Fibroblast of skin of back (primary cell): ENCODE measurements at places on chromosomes 12 and 14.

DNA sequence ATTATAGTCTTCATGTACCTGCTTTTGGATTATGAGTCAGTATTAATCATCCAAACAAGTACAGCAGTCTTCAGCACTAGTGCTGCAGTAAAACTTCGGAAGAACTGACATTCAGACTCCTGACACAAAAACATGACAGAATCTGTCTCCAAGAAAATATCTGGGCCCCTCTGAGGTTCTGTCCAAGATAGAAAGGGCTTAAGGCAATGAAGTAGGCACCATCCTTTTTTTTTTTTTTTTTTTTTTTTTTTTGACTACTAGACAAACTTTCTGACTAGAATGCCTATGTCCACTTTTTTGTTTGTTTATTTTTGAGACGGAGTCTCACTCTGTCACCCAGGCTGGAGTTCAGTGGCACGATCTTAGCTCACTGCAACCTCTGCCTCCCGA, 112.5 kb downstream of the MED13L start:
- peak; percentile 54 for DNase-seq

GRCh38 chr12:41681898-41682297, 462.8 kb downstream of the GXYLT1 start:
- no peak for DNase-seq

DNA sequence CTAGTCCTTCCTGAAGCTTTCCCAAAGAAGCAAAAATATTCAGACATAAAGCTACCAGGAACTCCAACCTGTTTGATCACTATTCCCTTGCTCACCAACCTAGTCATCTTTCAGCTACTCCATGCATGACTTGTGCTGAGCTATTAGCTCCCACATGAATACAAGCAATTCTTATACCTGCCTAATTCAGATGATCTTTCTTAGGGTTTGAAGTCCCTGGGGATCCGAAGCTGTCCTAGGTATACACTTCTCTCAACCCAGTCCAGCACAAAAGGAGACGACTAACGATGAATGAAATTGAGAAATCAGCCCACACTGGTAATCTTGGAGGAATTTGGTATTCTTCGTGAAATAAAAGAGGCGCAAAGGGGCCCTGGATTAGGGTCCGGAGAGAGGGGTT, 631 bp upstream of the PTGR2 start:
- DNase-seq = no peak

GRCh38 chr14:65627315-65627714, 214.8 kb downstream of the FUT8 start:
- DNase-seq = no peak

DNA sequence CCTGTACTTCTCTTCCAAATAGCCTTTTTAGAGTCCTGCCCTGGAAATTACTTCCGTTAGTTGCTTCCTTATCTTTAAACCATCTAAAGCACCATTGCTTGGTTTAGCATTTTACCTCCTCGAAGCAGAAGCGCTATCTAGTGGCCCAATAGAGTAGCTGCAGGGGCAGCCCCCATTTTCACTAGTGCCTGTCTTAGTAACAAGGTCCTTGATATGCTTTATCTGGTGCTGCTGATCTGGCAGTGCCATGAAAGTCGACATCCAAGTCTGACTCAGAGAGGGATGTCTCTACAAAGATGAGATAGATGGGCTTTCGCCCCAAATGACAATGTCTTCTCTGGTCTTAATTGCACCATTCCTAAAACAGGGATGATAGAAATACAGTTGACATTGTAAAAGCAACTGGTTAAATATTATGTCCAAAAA, 25.0 kb upstream of the CIT start:
- DNase-seq = peak; percentile 51
